Ovary (tissue), 10 donors: ENCODE measurements at places on chromosomes 13 and 19. TPM values are rescaled to one million over a fixed set of nuclear protein-coding genes. Genes with fewer than 3 reads are reported as not detected.

DNA sequence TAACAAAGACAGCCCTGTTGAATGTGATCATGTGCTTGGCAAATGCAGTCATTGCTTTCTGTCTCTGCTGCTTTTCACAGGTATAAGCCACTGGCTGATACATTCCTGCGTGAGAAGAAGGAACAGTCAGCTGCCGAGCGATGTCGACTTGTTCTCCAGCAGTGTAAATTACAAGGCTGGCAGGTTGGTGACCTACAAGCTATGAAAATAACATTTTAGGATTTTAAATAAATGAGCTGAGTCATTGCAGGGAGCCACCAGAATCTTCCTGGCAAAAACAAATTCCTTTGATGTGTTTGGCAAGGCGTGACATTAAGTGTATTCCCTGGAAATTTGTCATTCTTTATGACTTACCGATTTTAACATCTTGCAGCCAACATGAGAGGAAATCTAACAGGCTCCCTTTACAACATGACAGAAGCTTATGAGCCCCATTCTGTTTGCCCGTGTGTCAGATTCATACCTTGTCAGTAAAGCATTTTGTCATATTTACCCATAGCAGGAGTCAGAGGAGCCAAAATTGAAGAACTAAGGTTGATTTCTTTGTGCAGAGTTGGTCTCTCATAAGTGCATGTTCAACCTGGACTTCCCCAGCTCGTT, 471.4 kb downstream of the MYO16 start:
- no peak overlapping the region for H3K27ac ChIP-seq
- no peaks in the 10 kb centered on the region for H3K4me1 ChIP-seq
- no peaks in the 10 kb centered on the region for H3K36me3 ChIP-seq
- no peaks in the 10 kb centered on the region for H3K27me3 ChIP-seq
- DNase-seq, result no peak
- H3K4me3 ChIP-seq, result no peak overlapping the region

PRR19 gene
- 2.9 TPM for total RNA-seq

GRCh38 chr19:33394723-33395560, 21.4 kb downstream of the CEBPG start:
- H3K4me1 ChIP-seq, result peaks cover 12% of the 10 kb centered on the region
- H3K27me3 ChIP-seq, result no peaks in the 10 kb centered on the region
- DNase-seq, result no peak
- no peak overlapping the region for H3K27ac ChIP-seq
- no peak overlapping the region for H3K4me3 ChIP-seq
- no peaks in the 10 kb centered on the region for H3K36me3 ChIP-seq

- no peaks in the 10 kb centered on the region for H3K27me3 ChIP-seq
- no peaks in the 10 kb centered on the region for H3K4me1 ChIP-seq
- no peak overlapping the region for H3K27ac ChIP-seq
- DNase-seq, result no peak
- H3K36me3 ChIP-seq, result no peaks in the 10 kb centered on the region
Measured at GRCh38 chr13:91249861-91250260, 97.6 kb upstream of the MIR17HG start.

GRCh38 chr19:2327773-2328400, 499 bp downstream of the LSM7 start:
- H3K27me3 ChIP-seq, result no peaks in the 10 kb centered on the region
- DNase-seq, result no peak
- H3K27ac ChIP-seq, result peak overlapping the region; percentile 39
- H3K4me3 ChIP-seq, result peak overlapping the region; percentile 91
- H3K4me1 ChIP-seq, result peaks cover 11% of the 10 kb centered on the region

DNA sequence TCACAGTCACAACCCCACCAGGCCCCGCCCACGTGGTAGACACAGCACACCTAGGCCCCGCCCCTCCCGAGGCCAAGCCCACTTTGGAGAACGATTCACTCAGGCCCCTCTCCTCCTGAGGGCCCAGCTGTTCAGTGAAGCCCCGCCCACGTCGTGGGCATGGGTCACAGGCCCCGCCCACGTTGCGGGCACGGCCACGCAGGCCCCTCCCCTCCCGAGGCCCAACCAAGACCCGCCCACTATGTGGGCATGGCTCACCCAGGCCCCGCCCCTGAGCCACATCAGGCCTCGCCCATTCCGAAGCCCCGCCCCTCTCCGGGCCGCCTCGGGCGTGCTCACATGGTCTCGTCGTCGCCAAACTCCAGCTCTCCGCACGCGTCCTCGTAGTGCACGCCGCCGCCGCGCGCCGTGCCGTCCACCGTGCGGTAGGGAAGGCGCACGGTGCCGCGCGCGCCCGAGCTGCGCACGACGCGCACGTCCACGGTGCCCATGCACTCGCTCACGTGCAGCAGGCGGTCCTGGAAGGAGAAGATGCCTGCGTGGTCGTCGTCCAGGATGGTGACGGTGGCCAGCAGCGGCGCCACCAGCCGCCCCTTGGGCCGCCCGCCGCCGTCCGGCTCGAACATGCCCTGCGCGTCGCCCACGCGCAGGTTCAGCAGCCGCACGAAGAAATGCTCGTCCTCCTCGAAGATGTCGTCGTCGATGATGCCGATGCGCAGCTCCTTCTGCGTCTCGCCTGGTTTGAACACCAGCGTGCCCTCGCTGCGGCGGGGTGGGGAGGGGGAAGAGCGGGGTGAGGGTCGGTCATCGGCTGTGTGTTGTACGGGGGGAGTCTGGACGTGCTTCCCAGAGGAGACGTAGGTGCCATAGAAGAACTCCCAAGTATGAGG, 24.0 kb downstream of the SLC8A2 start:
- H3K27me3 ChIP-seq, result no peaks in the 10 kb centered on the region
- H3K4me1 ChIP-seq, result peaks cover 4% of the 10 kb centered on the region
- no peak for DNase-seq
- H3K27ac ChIP-seq, result no peak overlapping the region

RAB4B gene
- 32.9 TPM for total RNA-seq

DNA sequence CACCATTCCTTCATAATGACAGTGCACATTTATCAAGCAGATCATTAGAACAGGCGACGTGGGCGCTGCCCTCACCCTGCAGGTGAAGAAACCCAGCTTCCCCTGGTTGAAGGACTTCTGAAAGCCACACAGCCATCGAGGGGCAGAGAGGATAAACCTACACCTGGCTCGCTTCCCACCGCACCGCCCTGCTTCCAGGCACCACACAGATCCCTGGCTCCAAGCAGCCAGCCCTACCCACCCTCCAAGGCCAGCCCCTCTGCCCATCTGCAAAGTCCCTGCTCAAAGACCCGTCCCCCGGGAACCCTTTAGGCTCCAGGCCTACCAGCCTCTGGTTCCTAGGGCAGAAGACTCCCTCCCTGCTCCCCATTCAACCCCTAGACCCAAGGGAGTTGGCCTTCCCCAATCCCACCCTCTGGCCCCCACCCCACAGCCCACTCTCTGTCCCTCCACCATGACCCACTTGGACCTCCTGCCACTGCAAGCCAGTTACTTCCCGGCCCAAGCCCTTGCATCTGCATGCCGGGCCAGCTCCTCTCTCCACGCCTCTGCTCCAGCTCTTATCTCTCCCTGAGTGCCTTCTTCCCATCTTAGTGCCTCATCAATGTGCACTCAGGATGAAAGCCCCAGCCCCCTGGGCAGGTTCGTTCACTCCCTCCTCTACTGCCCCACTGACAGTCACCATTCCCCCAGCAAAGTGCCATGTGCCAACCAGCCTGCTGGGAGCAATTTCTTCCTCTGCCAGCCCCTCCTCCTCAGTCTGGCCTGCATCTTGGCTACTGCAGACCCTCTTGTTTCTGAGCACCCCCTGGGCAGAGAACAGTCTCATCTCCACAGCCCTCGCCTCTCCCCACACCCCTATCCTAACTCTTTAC, 28.0 kb downstream of the PEPD start:
- no peaks in the 10 kb centered on the region for H3K4me1 ChIP-seq
- no peaks in the 10 kb centered on the region for H3K36me3 ChIP-seq
- no peak overlapping the region for H3K4me3 ChIP-seq
- no peaks in the 10 kb centered on the region for H3K27me3 ChIP-seq
- DNase-seq, result no peak
- no peak overlapping the region for H3K27ac ChIP-seq

PINLYP gene
- 16.7 TPM for total RNA-seq

DNA sequence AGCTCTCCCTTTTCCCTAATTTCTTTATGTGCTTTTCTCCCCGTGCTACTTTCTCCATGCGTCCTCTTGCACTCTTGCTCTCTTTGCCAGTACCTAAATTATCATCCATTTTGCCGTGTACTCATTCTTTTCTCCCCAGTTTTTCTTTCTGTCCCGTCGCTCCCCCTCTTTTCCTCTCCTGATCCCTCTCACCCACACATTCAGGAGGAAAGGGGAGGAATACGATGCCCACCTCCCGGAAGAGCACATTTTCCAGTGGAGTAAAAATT, 821 bp downstream of the ZNF616 start:
- H3K4me1 ChIP-seq, result no peaks in the 10 kb centered on the region
- H3K27ac ChIP-seq, result peak overlapping the region; percentile 58
- peak overlapping the region; percentile 98 for H3K4me3 ChIP-seq
- no peak for DNase-seq
- no peaks in the 10 kb centered on the region for H3K27me3 ChIP-seq

DNA sequence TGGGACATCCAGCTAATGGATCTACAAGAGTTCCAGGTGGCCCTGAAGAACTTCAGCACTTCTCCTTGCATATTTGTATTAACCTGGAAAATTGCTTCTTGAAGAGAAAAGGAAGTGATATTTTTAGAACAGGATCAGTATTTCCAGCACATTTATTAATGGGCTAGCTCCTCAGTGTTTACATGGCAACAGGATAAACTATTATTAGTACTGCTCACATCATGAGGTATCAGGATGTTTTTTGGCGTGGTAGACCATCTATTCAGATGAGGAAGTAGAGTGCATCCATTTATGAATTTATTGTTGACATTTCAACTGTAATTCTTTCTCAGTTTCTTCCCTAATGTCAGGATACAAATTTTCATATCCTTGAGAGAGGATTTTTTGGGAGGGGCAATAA, 144.4 kb downstream of the KCNRG start:
- H3K27me3 ChIP-seq, result no peaks in the 10 kb centered on the region
- H3K27ac ChIP-seq, result no peak overlapping the region
- H3K36me3 ChIP-seq, result no peaks in the 10 kb centered on the region
- no peaks in the 10 kb centered on the region for H3K4me1 ChIP-seq
- H3K4me3 ChIP-seq, result no peak overlapping the region

DNA sequence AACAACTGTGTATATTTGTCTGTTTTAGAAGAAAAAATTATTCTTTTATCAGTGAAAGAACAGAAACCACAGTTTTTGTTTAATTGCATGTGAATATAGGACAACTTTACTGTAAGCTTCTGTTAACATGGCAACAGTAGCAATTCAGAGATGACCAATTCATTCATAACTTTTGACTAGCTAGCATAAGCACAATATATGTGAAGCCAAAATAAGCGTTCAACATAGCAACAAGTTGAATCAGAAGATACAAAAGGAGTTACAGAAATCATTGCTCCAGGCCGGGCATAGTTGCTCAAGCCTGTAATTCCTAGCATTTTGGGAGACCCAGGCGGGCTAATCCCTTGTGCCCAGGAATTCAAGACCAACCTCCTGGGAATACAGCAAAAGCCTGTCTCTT, 197.1 kb upstream of the GPC6 start:
- no peaks in the 10 kb centered on the region for H3K27me3 ChIP-seq
- DNase-seq, result no peak
- H3K27ac ChIP-seq, result no peak overlapping the region
- no peak overlapping the region for H3K4me3 ChIP-seq
- H3K4me1 ChIP-seq, result no peaks in the 10 kb centered on the region
- no peaks in the 10 kb centered on the region for H3K36me3 ChIP-seq

- H3K27me3 ChIP-seq, result no peaks in the 10 kb centered on the region
- H3K27ac ChIP-seq, result no peak overlapping the region
- H3K4me3 ChIP-seq, result no peak overlapping the region
Measured at GRCh38 chr13:39777527-39778061, 122.1 kb downstream of the COG6 start.

- peaks cover 3% of the 10 kb centered on the region for H3K4me1 ChIP-seq
- no peak for DNase-seq
- no peaks in the 10 kb centered on the region for H3K27me3 ChIP-seq
- no peaks in the 10 kb centered on the region for H3K36me3 ChIP-seq
- H3K27ac ChIP-seq, result no peak overlapping the region
- H3K4me3 ChIP-seq, result no peak overlapping the region
Measured at GRCh38 chr13:46632176-46632575, 79.2 kb downstream of the LRCH1 start.

ONECUT3 gene
- total RNA-seq, result not detected

DNA sequence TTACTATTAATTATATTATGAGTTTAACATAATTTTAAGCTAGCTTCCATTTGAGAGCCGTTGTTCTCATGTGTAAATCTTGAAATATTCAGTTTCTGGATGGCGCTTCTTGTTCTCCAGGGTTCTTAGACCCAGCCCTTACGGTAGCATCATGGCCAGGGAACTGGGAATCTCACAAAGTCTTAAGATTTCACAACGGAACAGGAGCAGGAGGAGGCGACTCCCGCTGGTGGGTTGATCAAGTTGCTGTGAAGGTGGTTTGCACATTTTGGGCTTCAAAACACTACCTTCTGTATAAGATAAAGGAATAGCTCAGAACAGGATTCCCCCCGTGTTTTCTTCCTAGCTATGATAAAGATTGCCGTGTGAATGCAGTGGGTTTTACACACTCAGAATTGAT, 2.8 kb downstream of the NAXD start:
- H3K4me3 ChIP-seq, result no peak overlapping the region
- peak overlapping the region; percentile 89 for H3K27ac ChIP-seq
- H3K36me3 ChIP-seq, result no peaks in the 10 kb centered on the region
- H3K27me3 ChIP-seq, result no peaks in the 10 kb centered on the region
- H3K4me1 ChIP-seq, result peaks cover 23% of the 10 kb centered on the region

DNA sequence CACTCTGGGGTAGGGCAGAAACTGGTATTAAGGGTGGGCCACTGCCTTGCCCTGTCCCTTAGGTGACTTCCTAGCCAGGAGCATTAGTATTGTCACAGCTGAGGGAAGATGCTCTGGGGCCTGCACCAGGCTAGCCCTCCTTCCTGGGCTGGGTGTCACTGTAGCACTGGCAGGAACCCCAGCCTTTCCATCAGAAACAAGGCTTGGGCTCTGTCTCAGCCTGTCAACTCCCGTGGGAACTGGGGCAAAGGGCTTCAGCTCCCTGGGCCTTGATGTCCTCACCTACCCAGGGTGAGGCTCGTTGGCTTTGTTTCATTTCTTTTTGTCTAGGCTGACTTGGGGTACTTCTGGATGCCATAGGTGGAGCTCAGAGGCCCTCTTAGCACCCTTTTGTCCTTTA, 18.0 kb downstream of the PAF1 start:
- H3K4me3 ChIP-seq, result no peak overlapping the region
- H3K27me3 ChIP-seq, result no peaks in the 10 kb centered on the region
- peaks cover 12% of the 10 kb centered on the region for H3K4me1 ChIP-seq
- H3K36me3 ChIP-seq, result no peaks in the 10 kb centered on the region

LYPD5 gene
- 0.25 TPM for total RNA-seq
